Natural killer cell treated with Interleukin-12 subunit alpha and Interleukin-12 subunit beta and Interleukin-15 and Interleukin-18, amount 100 ng/mL, for 72 hours (primary cell): ENCODE measurements at places on chromosomes 5 and 9. TPM values are rescaled to one million over a fixed set of nuclear protein-coding genes. Genes with fewer than 3 reads are reported as not detected.

DNA sequence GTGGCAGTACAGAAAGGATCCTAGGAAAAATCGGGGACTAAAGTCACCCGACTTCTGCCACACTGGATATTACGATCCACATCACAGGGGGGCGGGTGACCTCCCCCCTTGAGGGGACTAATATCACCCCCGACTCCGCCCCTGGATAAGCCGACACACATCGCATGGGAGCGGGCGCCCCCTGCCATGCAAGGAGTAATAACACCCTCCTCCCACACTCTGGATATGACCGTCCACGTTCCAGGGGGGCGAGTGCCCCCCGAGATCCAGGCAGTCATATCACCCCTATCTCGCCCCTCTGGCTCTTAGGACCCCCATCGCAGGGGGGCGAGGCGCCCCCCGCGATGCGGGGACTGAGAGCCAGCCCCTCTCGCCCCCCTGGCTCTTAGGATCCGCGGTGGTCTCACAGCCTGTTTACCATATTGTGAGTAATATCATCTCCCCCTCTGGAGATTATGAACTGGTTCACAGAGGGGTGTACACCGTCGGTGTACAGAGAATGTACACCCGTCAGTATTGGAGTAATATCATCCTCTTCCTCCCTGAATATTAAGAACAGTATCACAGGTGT lies 423.0 kb downstream of the DIRAS2 start:
- H3K4me3 ChIP-seq = no peak overlapping the region
- H3K27ac ChIP-seq = no peak overlapping the region
- H3K4me1 ChIP-seq = peaks cover 3% of the 10 kb centered on the region
- no peaks in the 10 kb centered on the region for H3K36me3 ChIP-seq
- peaks cover 17% of the 10 kb centered on the region for H3K27me3 ChIP-seq

DNA sequence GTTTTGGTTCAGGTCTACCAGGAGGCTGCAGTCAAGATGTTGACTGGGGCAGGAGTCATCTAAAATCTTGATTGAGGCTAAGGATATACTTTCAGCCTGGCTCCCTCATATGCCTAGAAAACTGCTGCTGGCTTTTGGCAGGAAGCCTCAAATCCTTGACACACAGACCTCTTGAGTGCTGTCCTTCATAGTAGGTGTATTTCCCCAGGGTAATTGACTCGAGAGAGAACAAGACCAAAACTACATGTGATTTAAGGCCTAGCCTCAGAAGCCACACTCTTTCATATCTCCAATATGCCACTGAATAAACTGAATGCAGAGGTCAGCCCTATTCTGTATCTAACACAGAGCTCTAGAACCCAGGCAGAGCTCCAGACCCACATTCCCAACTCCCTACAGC lies 402.3 kb upstream of the ADAMTS16 start:
- no peak for DNase-seq
- no peaks in the 10 kb centered on the region for H3K4me1 ChIP-seq
- peaks cover 4% of the 10 kb centered on the region for H3K36me3 ChIP-seq
- H3K27me3 ChIP-seq = no peaks in the 10 kb centered on the region

DNA sequence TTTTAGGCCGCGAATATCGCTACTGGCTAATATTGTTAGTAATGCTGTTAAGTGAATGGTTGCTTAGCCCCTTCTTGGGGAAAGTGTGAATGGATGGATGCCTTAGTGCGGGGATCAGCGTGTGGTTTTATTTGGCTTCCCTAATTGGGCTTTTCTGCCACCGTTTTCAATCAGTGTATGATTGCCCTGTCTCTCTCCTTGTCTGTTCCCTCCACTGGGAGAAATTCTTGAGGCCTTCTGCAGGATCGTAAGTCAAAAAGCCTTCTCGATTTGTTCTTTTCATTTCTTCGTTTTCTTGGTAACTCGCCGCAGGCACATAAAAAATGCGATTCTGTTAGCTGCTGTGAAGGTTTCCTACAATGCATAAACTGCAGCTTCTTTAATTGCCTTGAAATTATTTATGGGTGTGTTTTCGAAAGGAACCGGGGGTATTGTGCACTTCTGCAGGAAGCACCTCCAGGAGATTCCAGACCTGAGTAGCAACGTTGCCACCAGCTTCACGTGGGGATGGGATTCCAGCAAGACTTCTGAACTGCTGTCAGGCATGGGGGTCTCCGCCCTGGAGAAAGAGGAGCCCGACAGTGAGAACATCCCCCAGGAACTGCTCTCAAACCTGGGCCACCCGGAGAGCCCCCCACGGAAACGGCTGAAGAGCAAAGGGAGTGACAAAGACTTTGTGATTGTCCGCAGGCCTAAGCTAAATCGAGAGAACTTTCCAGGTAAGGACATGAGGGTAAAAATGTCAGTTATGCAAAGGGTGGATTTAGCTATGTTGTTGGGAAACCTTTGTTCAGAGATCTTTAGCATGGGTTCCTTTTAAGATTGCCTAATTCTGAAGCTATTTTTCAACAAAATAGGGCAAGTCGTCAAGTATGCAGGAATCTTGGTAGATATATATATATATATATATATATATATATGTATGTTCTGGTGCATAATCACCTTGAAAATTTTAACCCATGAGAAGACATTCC lies 700 bp downstream of the SKP2 start:
- peaks cover 35% of the 10 kb centered on the region for H3K4me1 ChIP-seq
- DNase-seq = no peak
- no peaks in the 10 kb centered on the region for H3K27me3 ChIP-seq
- H3K27ac ChIP-seq = peak overlapping the region; percentile 87
- peaks cover 36% of the 10 kb centered on the region for H3K36me3 ChIP-seq

The FBXL7 gene
- total RNA-seq = not detected

DNA sequence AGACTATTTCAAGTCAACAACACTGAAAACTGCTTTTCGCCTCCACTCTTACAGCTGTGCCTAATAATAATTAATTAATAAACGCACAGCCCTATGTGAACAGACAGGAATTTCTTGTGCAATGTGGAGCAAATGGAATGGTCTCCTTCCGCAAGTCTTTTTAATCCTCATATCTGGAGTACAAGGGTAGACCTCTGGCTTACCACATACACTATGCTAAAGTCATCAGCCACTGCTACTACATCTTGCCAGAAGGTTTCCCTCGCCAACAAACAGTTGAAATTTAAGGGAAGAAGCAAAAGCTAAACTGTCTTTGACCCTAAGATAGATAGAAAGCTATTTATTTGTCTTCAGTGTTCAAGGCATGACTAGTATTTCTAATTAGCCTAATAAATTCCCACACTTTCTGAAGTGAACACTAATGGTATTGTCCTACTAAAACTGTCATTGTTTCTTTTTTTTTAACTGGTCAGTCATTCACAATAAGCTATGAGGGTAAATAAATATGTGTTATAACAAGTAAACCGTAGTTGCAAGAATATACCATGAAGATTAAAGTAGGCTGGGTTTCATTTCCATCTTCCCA lies 63.9 kb downstream of the GOLPH3 start:
- DNase-seq = no peak
- no peak overlapping the region for H3K27ac ChIP-seq
- H3K4me1 ChIP-seq = peaks cover 5% of the 10 kb centered on the region
- H3K27me3 ChIP-seq = no peaks in the 10 kb centered on the region

The NUTM2F gene
- total RNA-seq = not detected

GRCh38 chr5:180632768-180633167 lies 16.6 kb downstream of the FLT4 start:
- peak; percentile 48 for DNase-seq
- no peaks in the 10 kb centered on the region for H3K4me1 ChIP-seq
- H3K36me3 ChIP-seq = no peaks in the 10 kb centered on the region
- no peak overlapping the region for H3K27ac ChIP-seq
- H3K27me3 ChIP-seq = no peaks in the 10 kb centered on the region

DNA sequence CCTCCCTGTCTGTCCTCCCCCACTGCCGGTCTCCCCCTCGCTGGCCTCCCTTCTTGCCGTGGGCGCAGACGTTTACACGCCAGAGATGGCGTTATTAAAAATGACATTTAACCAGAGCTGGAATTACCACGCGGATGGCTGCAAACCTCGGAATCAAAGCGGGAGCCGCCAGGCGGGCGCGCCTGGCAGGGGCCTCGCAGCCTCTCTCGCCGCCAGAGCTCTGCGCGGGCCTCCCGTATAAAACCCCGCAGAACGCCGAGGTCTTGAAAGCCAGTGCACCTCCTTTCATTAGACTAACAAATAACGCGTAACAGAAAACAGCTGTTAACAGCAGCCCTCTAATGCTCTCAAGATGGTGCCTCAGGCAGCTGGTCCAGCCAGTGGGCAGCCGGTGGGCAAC lies 10.2 kb downstream of the PRRX2 start:
- H3K4me3 ChIP-seq = no peak overlapping the region
- no peaks in the 10 kb centered on the region for H3K36me3 ChIP-seq
- no peaks in the 10 kb centered on the region for H3K4me1 ChIP-seq
- H3K27ac ChIP-seq = no peak overlapping the region
- peaks cover 10% of the 10 kb centered on the region for H3K27me3 ChIP-seq

DNA sequence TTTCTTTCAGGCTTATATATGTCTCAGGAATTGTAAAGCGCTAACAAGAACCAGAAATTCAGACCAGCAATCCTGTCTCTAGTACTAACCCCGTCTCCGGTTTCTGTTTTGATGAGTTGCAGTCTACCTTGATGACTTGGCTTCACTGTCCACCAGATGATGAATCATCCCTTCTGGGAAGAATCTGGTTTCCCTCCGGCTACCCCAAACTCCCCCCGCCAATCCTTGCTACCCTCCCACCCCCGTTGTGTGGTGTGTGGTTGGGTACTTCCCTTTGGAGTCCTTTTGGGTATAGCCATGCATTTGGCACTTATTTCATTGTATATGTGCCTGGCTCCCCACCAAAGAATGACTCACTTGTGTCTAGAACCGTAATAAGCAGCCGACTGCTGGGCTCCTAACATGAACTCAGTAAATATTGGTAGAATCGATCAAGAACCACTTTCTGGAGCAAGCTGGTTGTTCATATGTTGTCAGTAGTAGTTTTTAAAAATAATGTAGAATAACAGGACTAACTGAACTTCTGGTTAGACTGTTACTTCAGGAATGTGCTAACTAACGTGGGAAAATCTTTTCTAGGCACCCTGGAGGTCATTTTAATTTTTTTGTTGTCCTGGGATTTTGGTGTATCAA lies 8.3 kb upstream of the TGFBI start:
- H3K27me3 ChIP-seq = peaks cover 16% of the 10 kb centered on the region
- peaks cover 11% of the 10 kb centered on the region for H3K4me1 ChIP-seq
- H3K4me3 ChIP-seq = peak overlapping the region; percentile 7
- peak overlapping the region; percentile 20 for H3K27ac ChIP-seq

DNA sequence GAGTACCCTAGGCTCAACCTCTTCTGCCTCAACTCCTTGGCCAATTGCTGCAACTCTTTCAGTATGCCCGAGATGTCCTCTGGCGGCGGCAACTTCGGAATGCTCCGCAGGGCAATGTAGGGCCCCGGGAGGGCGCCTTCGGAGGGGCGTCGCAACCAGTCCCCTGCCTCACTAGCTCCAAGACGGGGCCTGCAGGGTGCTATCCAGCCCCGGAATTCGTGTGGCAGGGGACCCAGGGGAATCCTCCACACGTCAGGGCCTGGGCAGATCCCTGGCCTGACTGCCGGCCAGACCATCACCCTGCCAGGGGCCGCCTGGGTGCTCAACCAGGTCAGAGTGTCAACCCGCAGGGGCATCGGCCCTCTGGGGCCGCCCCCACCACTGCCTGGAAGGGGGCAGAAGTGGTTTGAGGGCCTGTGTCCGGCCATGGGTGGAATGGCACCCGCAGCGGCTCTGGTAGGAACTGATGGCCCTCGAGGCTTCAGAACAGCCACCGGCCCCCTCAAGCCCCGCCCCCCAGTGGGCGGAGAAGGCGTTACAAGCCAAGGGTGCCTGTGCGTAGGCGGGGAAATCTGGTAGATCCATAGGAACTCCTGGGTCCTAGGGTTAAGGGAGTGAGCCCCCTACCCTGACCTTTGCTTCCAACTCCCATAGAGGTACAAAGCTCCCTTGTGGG lies at the start of gene POU5F2:
TSS of gene POU5F2 (minus strand) at position 465 of the 676 bp plus-strand sequence. CDS start at position 428, 37 bp downstream.
- no peak within 1 kb of the TSS for H3K27ac ChIP-seq
- H3K4me1 ChIP-seq = no peaks in the 10 kb centered on the region
- H3K27me3 ChIP-seq = no peaks in the 10 kb centered on the region
- no peak for DNase-seq

DNA sequence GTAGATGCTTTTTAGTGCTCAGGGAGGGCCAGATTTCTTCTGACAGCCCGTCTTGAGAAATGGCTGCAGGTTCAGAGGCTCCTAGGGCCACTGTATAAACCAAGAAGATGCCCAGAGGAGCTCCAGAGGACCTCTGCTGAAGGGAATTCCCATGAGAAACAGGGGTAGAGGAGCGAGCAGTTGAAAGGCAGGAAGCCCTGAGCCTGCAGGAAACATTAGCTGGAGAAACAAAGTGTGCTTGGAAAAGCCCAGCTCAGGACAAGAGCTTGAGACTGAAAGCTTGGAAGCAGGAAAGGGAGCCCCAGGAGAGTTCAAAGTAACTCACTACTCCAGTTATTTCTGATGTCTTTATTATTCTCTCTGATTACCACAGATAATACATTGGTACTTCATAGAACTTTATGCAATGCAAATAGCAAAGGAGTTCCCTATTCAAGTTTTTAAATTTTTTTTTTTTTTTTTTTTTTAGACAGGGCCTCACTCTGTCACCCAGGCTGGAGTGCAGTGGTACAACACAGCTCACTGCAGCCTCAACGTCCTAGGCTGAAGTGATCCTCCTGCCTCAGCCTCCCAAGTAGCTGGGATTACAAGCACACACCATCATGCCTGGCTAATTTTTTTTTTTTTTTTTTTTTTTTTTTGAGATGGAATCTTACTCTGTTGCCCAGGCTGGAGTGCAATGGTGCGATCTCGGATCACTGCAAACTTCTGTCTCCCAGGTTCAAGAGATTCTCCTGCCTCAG lies 16.5 kb downstream of the HBEGF start:
- H3K4me3 ChIP-seq = no peak overlapping the region
- H3K27me3 ChIP-seq = peaks cover 5% of the 10 kb centered on the region
- H3K36me3 ChIP-seq = peaks cover 6% of the 10 kb centered on the region
- H3K4me1 ChIP-seq = no peaks in the 10 kb centered on the region
- no peak for DNase-seq
- H3K27ac ChIP-seq = no peak overlapping the region

DNA sequence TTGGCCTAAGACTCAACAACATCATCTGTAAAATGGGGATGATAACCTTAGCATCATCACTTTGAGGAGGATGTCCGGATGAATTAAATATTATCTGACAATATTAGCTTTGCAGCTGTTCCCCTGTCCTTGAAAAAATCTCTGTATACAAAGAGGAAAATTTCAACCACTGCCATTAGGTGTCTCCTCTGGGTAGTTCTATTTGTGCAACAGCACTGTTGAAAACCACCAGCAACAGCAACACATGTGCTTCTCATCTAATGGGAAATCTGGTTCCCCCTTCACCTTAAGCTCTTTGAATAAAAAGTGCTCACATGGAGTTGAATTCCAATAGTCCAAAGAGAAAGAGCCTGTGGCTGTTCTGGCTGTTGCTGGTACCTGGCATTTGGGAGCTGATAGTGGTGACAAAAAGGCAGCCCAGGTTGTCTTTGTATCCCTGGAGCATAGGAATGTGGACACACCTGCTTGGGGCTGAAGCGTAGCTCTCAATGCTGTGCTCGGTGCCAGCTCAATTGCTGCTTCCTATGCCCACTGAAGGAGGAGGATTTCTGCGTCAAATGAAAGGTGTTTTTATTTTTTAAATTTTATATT lies 322.1 kb upstream of the MSX2 start:
- no peak overlapping the region for H3K4me3 ChIP-seq
- H3K36me3 ChIP-seq = no peaks in the 10 kb centered on the region
- no peak overlapping the region for H3K27ac ChIP-seq
- H3K4me1 ChIP-seq = no peaks in the 10 kb centered on the region
